Body of pancreas (tissue), 4 donors: ENCODE measurements at places on chromosomes 4 and X. TPM values are rescaled to one million over a fixed set of nuclear protein-coding genes. Genes with fewer than 3 reads are reported as not detected.

MAGEC2 gene
- total RNA-seq: not detected

ARHGEF6 gene
- total RNA-seq: 8.2 TPM

FBXO8 gene
- 3.6 TPM for total RNA-seq

TRIM60 gene
- total RNA-seq: not detected

BEX5 gene
- 7.0 TPM for total RNA-seq
